Stimulated activated CD8-positive, alpha-beta memory T cell treated with anti-CD3 and anti-CD28 coated beads, Interleukin-15, amount 100 ng/mL, for 24 hours (primary cell): ENCODE measurements at places on chromosomes 6 and 20.

DNA sequence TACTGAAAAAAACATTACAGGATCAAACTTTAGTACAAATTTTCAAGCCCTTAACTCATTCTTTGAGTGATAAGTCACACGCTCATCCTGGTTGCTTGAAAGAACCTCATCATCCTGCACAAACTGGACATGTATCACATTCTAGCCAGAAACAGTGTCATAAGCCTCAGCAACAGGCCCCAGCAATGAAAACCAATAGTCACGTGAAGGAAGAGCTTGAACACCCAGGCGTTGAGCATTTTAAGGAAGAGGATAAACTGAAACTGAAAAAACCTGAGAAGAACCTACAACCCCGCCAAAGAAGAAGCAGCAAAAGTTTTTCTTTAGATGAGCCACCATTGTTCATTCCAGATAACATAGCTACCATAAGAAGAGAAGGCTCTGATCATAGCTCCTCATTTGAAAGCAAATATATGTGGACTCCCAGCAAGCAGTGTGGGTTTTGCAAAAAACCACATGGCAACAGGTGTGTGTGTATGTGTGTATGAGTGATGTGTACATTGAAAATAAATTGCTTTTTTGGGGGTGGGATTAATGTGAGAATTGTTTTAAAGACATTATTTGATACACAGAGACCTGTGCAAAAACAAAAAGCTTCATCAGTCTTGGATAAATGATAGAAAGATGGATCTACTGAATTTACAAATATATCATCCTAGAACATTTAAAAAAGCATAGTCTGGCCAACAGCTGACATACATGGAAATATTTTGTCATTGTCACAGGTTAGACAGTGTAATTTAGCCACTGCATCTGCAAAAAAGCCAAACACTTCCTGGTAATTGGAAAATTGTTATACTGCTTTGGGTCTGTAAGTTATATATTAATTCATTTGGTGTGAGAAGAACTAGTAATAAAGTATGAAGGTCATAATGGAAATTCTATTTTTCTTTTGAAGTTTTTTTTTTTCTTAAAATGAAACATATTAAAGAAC lies 50.1 kb downstream of the PHF3 start:
- no peak for DNase-seq

DNA sequence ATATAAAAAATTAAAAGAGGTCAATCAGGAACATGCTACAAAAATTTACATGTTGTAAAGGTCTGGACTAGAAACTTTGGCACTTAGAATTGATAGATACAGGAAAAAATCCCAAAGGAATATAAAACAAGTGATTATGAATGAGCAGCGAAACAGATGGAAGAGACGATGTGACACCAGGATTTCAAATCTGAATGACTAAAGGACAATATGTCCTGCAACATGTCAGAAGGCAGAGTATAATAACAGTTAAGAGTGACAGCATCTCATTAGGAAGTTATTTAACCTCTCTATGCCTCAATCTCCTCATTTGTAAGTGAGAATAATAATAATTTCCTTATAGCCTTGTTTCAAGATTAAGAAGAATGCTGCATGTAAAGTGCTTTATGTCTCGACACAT lies 50.3 kb downstream of the FRK start:
- DNase-seq: no peak

- no peak for DNase-seq
Measured at GRCh38 chr6:63643862-63644261, 8.3 kb downstream of the PHF3 start.

GRCh38 chr20:38498909-38499308 lies 26.3 kb downstream of the RALGAPB start:
- no peak for DNase-seq

GRCh38 chr6:30759575-30760239 lies 15.4 kb upstream of the IER3 start:
- DNase-seq: no peak

- DNase-seq: no peak
Measured at GRCh38 chr6:32623693-32624092, 13.5 kb upstream of the HLA-DQA1 start.

- DNase-seq: no peak
Measured at GRCh38 chr20:2659547-2659946, 4.5 kb downstream of the IDH3B start.

GRCh38 chr20:62668441-62669027 lies 26.2 kb downstream of the SLCO4A1 start:
- no peak for DNase-seq

DNA sequence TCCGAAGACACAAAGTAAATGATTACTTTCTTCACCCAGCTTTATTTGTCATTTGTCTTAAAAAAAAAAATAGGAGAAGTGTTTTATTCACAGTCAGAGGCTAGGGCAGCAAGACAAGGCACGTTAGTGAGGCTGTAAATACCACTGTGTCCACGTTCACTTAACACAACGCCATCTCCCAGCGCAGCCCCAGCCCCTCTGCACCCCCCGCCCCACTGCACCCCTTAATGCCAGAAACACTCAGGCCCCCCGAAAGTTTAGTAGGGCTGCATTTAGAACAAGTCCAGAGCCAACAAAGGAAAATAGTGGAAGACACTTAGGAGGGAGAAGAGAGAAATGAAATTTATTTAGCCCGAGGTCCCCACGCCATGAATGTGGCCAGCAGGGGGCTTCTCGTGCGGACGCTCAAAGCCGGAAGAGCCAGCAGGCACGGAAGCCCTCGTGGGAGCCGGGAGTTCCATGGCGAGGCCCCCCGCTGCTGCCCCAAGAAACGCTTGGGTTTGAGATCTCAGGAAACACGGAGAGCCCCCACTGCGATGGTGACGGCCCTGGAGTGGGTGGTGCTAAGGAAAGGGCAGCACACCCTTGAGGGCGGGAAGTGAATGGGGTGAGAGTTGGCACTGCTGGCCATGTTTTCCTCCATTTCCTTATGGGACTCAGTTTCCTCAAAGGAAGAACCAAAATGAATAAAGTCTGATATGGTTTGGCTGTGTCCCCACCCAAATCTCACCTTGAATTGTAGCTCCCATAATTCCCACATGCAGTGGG lies 50.2 kb downstream of the IYD start:
- peak; percentile 18 for DNase-seq

GRCh38 chr20:475463-476357 lies 13.4 kb upstream of the TBC1D20 start:
- no peak for DNase-seq

DNA sequence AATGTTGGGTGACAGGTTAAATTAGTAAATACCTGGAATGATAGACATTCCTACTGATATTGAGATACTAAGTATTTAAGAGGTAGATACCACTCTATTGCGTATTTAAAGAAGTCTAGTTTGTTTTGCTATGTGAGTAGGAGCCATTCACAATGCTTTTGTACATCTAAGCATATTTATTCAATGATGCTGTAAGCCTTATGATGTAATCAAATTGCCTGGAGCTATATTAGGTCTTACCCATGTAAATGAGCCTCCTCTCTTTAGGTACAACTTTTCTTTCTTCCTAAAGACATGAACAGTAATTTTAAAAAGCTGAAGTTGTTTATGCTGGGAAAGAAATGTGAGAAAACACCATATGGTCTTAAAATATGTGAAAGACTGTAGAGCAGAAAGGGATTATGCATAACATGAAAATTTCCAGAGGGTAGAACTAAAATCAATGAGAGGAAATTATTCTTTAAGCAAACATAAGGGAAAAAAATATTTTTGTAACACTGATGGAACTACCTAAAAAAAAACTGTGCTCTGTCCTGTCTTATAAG lies 526.7 kb downstream of the EPHA7 start:
- no peak for DNase-seq

GRCh38 chr6:112296122-112296521 lies 41.8 kb upstream of the LAMA4 start:
- DNase-seq: no peak

GRCh38 chr6:38755874-38756273 lies 40.8 kb downstream of the DNAH8 start:
- DNase-seq: no peak

DNA sequence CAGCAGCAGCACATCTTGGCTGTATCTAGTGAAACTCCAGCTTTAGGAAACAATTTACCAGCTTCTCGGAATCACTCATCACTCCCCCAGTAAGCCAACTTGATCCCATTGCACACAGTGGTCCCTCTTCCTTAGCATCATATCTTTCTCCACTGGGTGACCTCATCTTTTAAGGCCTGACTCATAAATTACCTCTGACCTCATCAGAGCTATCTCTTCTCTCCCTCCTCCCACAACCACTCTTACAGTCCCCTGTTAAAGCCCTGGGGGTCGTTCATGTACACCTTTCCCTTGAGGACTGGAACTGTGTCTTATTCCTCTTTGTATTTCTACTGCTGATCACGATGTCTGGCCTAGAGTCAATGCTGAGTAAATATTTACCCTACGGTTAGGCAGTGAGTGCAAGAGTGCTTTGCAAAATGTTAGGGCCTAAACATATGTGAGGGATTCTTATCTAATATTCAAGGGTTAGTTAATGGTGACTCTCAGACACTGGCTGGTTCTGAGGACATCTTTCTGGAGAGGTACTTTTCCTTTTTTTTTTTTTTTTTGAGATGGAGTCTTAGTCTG lies 187.2 kb downstream of the LRFN2 start:
- no peak for DNase-seq

- no peak for DNase-seq
Measured at GRCh38 chr6:128179876-128180438, 279.1 kb upstream of the THEMIS start.

- no peak for DNase-seq
Measured at GRCh38 chr6:155319902-155320301, 5.6 kb upstream of the TFB1M start.

DNA sequence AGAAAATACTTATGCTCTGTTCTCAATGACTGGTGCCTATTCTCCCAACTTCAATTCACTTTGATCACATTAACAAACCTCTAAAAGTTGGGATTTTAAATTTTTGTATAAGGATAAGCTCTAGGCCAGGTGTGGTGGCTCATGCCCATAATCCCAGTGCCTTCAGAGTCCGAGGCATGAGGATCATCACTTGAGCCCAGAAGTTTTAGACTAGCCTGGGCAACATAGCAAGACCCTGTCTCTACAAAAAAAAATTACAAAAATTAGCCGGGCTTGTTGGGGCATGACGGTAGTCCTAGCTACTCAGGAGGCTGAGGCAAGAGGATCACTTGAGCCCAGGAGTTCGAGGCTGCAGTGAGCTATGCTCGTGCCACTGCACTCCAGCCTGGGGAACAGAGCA lies 3.9 kb downstream of the SSR1 start:
- no peak for DNase-seq

- no peak for DNase-seq
Measured at GRCh38 chr6:134951494-134952263, 1.8 kb upstream of the ALDH8A1 start.

DNA sequence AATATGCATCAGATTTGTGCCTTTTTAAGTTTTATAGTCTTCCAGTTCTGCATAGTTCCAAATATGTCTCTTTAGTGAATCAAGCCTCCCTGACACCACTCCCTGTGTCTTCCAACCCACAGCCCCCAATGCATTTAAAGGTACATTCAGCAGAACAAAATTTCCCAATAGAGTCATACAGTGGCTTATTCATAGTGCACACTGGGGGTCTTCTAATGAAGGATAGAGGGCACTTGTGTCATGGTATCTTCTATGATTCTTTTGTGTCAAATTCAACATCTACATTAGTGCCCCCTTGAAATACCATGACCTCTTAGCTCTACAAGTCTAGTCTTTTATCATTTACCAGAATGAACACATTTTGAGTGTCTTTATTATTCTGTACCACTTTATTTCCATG lies 33.8 kb downstream of the FLRT3 start:
- no peak for DNase-seq
